ENCODE measurements at places on chromosomes 2 and 18. TPM values are rescaled to one million over a fixed set of nuclear protein-coding genes. Genes with fewer than 3 reads are reported as not detected.

Gene PGAP1
- 4.1 TPM for total RNA-seq

Gene TMEM37
- 0.37 TPM for total RNA-seq

Gene EFHD1
- not detected for total RNA-seq

Gene CRYBA2
- total RNA-seq = not detected

Gene IL1RL2
- total RNA-seq = 1.5 TPM

Gene CYRIA
- total RNA-seq = 3.7 TPM

Gene ACAA2
- total RNA-seq = 74.5 TPM

Gene TMEM169
- total RNA-seq = 0.09 TPM

Gene CD226
- total RNA-seq = 0.85 TPM

Gene ABCB11
- total RNA-seq = not detected

Gene MROH2A
- under 0.01 TPM for total RNA-seq

Gene USP34
- 103 TPM for total RNA-seq

Gene TXNL1
- total RNA-seq = 35.0 TPM

Gene RAPH1
- 12.1 TPM for total RNA-seq

Gene LTBP1
- total RNA-seq = 434 TPM

Gene FAM228A
- 0.18 TPM for total RNA-seq

Gene CXCR1
- total RNA-seq = not detected

Gene MC5R
- total RNA-seq = not detected

Gene NYAP2
- total RNA-seq = not detected

Measured in smooth muscle cell of bladder (primary cell).